NCI-H1436 (cell line): ENCODE measurements at places on chromosomes 5 and 9.

- DNase-seq, result no peak
Measured at GRCh38 chr9:29514336-29514735, 1941.1 kb upstream of the C9orf72 start.

DNA sequence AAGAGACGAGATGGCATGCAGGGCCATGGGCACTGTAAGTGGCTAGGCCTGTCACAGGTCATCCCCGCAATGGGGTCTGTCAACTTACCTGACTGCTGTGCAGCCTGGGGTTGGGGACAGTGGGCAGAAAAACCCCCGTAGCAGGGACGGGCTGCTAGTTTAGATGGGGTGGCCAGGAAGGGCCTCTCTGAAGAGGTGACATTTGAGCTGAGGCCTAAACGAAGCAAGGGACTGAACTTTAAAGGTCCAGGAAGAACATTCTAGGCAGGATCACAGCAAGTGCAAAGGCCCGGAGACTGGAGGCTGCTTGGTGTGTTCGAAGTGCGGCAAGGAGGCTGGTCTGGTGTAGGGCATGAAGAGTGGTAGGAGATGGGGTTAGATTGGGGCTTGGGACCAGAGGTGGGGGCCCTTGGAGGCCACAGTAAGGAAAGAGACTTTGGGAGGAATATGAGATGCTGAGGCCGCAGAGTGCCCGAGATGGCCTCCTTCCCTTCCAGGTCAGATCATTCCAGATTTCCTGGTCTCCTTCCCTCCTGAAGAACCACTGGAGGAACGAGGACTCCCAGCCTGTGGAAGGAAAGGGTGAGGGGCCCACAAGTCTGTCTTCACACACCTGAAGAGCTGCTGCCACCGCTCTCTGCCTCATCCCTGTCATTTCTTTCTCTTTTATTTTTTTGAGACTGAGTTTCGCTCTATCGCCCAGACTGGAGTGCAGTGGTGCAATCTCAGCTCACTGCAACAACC lies 37.9 kb upstream of the SH3PXD2B start:
- no peak for DNase-seq

- no peak for DNase-seq
Measured at GRCh38 chr9:135802876-135803419, 101.0 kb downstream of the KCNT1 start.

DNA sequence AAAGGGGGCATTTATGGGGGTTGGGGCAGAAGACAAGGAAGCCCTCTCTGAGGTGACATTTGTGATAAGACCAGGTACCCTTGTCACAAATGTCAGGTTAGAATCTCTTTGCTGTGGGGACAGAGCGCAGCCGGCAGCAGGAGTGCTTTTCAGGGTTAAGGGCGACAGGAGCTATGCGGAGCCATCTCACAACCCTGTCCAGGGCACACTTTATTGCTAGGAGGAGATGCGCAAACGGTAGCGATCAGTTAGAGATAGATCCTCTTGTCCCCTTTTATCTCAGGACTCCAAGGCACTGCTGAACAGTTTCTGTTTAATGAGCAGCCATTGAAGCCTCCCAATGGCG lies 438 bp upstream of the LAMC3 start:
- DNase-seq, result no peak

DNA sequence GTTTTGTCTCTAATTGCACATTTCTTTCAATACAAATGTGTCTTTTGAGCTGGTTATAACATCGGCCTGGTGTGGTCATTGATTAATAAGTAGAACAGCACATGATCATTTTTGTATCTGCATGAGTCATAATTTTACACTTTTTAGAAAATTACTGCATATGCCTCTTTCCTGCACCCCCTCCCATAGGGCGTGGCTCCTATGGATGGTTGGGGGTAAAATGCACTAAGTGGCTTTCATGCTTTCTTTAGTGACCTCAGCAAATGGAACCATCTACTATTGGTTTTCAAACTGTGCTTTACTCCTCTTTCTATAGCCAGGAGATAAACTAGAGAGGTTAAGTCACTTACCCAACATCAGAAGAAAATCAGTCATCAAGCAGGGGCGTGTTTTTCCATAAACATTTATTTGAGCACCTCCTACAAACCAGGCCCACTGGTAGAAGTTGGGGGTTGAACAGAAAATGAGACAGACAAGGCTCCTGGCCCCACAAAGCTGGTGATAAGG lies 3.8 kb downstream of the ANXA6 start:
- DNase-seq, result no peak

DNA sequence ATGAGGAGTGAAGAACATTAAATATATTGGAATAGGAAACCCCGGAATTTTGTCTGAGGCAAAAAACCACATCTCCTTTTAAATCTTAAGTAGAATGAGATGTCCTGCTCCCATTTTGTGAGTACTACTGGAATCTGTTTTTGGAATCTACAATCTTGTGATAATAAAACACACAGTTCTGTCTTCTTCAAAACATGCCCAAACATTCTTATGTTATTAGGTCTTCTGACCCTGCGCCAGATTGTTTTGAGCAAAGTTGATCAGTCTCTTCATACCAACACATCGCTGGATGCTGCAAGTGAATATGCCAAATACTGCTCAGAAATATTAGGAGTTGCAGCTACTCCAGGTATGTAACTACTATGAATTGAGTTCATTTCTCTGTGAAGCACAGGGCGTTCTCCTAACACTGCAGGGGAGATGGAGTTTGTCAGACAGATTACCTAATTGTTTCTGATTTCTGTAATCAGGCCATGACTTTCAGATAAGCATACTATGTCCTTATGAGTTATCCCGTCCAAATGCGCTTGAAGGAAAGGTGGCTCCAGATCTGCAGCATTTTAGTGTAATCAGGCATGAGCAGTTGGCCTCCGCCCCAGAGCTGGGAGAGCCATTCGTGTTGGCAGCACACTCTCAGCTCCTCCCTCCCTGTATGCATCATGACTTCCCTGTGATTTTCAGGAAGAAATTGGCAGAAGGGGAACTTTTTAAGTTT lies 88.0 kb downstream of the NLN start:
- DNase-seq, result no peak

DNA sequence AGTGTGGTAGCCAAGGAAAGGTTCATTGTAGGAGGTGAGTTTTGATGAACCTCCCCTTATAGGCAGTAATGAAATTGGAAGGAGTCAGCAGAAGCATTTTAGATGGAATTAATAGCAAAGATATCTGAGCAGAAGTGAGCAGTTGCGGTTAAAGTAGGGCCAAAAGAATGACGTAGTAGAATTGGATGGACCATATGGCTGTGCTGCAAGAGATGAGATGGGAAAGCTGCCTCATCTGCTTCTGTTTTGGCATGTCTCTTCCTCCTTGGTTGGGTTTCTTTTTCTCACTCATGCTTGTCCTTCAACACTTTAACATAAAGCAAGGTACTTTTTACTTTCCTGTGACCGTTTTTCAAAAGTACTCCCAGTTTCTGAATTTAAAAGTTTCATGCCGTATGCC lies 55.8 kb downstream of the AQP7 start:
- no peak for DNase-seq

- DNase-seq, result no peak
Measured at GRCh38 chr5:10418654-10419345, 22.9 kb upstream of the ROPN1L start.

DNA sequence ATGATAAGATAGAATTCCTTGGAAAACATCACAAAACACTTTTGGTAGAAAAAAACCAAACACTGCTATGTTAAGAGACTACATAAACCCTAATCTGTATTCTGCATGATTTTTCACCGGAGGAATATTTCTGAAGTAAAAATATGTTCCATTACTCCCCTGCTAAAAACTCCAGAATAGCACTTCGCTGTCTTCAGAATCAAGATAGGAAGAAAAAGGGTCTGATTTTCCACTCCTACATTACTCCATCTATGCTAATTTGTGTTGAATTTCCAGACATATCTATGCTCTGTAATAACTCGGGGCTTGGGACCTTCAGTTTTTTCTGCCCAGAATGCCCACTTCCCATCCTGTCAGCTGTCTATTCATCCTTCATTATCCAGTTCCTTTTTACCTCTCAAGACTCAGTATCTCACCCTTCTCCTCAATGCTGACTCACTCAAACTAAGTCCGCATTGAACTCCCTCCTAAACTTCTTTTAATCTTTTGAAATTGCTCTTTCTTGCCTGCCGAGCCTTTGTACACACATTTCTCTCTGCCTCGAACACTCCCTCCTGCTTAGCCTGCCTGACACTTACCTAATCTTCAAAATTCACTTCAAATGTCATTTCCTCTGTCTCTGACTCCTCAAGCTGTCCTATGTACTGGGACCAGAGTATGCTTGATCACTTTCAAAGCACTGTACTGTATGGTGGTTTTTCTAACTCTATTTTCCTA lies 171.0 kb downstream of the ARRDC3 start:
- no peak for DNase-seq
